ENCODE measurements at places on chromosomes 6 and 20.

GRCh38 chr20:20630551-20630950 is 81.9 kb downstream of the RALGAPA2 start:
- ATAC-seq, result no peak

GRCh38 chr6:149560736-149561135 is 5.4 kb upstream of the GINM1 start:
- no peak for ATAC-seq

- ATAC-seq, result no peak
Measured at GRCh38 chr6:143127941-143128680, 67.4 kb downstream of the AIG1 start.

- ATAC-seq, result no peak
Measured at GRCh38 chr20:39016041-39016440, 53.9 kb downstream of the DHX35 start.

DNA sequence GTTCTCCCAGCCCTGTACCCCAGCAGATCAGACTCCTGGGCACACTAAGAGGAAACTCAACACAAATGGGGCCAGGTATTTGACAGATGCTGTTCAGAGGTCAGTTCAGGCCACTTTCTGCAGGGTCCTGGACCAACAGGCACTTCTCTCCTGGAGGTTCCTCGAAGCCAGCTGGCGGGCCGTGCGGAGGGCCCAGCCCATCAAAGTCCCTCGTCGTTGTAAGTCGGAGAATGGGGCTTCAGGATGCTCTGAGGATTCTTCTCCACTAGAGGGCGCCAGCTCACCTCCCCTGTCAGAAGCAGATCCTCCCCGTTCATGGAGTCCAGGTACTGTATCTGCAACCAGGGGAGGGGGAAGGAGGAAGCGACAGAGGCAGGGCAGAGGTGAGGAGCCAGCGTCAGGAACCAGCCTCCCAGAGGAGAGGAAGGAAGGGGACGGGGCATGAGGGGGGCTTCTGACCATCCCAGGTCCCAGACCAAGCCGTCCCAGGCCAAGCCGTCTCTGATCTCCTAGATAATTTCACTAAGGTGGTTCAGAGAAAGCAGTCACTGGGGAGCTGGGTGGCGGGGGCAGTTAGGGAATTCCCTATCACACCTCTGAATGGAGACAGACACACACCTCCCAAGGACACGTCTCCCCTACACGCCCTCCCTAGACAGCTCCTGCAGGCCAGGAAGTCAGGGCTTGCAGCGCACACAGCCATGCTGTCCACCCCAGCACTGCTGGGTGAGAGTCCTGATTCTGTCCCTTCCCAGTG is 11.7 kb upstream of the FAM83C start:
- peak; percentile 84 for ATAC-seq

DNA sequence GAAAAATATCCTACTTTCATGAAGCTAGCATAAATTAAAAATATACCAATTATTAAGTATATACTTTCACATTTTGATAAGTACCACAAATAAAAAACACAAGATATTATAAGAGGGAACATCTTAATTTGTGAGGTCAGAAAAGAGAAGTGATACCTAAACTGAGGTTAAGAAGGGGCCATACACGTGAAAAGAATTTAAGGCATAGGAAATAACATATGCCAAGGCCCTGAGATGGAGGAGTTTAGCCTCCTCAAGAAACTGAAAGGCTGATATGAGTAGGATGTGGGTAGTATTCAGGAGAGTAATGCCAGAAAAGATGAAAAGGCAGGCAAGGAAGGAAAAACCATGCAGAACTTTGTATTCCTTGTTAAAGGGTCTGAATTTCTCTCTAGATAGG is 116.6 kb upstream of the HTR1E start:
- ATAC-seq, result no peak

- ATAC-seq, result no peak
Measured at GRCh38 chr20:45359069-45359405, 3.9 kb upstream of the SYS1 start.

DNA sequence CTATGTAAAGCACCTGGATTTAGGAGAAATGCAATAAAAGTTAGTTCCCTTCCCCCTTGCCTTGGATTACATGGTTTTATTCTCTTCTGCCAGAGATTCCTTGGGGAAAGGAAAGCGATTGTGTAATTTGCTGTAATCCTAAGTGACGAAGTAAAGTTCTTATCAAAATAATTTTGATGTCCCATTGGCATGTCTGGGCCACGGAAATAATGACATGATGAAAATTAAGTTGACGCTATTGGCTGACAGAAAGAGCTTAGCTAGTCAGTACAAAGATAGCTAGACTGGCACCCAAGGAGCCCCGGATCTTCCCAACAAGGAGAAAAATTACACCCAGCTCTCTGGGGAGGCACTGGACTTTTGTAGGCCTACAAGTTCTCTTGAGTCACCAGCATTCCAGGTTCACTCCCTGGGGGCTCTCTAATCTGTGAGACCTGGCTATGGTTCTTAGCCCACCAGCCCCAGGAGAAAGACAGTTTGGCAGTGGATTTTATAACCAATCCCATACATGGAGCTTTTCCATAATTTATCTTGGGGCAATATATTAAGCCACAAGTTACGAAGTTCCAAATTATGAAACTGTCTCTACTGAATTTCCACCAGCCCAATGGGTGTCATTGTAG is 59.9 kb downstream of the FOXA2 start:
- no peak for ATAC-seq
